COR-L47 (cell line): ENCODE measurements at places on chromosomes 5 and 9.
A peak's percentile ranks its signal among the peaks of the same experiment; 100 is the strongest.

DNA sequence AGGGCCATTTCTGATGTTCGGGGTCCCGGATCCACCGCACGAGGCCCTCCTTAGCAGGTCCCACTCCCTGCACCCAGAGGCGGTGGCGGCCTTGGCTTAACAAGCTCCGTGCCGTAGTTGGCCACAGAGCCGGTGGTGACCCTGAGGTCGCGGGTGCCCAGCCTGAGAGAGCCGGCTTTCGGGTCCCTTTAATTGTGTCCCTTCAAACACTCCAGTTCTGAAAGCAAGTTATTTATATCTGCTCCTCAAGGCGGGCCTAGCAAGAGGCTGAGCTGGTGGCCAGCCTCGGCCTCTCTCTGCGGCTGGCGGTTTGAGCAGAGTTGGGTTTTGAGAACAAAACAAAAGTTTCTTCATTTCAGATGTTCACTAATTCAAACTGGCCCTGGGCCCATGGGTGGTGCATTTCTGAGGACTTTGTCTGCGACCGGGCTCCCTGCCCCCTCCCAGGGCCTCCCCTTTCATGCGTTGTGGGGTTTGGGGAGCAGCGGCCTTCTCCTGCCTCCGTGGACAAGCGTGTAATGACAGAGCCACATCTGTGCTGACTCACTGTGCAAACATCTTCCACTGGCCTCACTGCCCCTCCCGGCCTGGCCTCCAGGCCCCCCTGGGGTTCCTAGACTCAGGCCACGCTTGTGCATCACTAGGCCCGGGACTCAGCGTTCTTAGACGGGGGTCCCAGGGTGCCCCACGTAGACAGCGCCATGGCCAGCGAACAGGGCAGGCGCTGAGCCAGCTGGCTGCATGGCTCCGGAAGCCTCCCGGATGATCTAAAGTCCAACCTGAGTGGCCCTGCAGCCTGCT, 49.4 kb upstream of the COL5A1 start:
- DNase-seq = no peak

GRCh38 chr5:145903867-145904266, 31.1 kb upstream of the GRXCR2 start:
- no peak for DNase-seq

GRCh38 chr5:2265341-2265740, 382.6 kb upstream of the IRX4 start:
- no peak for DNase-seq

- DNase-seq = no peak
Measured at GRCh38 chr5:87136096-87136495, 131.6 kb upstream of the RASA1 start.

- no peak for DNase-seq
Measured at GRCh38 chr5:133368916-133369783, 243.2 kb downstream of the FSTL4 start.

DNA sequence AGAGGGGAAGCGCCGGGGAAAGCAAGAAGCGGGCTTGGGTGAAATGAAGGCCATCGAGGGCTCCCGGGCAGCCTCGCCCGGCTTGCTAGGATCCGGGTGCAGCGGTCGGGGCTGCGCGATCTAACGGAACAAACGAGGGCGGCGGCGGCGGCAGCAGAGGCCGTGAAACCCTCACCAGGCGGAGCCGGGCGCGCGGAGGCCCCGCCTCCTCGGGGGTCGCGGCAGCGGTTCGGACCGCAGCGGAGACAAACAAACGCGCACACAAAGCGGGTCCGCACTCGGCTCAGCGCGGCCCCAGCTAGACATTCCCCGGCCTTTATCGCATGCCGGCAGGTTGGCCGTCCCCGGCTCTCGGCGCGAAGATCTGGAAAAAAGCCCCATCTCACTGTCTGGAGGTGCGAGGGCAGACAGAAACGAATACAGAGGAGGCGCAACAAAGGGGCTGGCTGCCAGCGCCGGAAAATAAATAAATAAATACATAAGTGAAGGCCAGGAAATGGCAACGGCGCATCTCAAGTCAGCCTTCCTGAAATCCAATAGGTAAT, 10.5 kb upstream of the TRIM36 start:
- peak; percentile 9 for DNase-seq

GRCh38 chr5:111737716-111738115, 19.3 kb downstream of the NREP start:
- no peak for DNase-seq

- no peak for DNase-seq
Measured at GRCh38 chr9:93264338-93265125, 80.6 kb downstream of the WNK2 start.

DNA sequence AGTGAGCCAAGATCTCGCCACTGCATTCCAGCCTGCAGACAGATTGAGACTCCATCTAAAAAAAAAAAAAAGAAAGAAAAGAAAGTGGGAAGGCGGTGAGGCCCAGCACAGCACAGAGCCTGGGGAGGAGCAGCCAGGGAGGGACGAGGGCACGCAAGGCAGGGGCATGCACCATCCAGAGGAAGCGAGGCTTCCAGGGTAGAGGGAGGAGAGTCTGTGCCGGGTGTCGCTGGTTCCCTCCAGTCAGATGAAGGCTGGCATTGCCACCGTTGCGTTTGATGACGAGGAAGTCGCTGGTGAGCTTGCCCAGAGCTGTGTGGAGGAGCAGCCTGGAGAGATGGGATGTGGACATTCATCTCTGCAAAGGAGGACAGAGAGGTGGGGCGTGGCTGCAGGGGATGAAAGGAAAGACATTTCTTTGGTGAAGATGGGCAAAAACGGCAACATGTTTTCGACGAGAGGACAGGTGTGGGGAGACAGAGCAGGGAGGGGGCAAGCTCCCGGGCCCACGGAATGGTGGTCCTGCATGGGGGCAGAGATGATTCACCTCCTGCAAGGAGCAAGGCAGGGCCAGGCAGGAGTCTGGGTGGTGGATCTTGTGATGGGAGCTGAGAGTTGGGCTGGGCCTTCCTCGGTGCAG, 18.6 kb upstream of the OLFM1 start:
- DNase-seq = no peak

GRCh38 chr9:22512495-22512894, 65.9 kb downstream of the DMRTA1 start:
- no peak for DNase-seq

DNA sequence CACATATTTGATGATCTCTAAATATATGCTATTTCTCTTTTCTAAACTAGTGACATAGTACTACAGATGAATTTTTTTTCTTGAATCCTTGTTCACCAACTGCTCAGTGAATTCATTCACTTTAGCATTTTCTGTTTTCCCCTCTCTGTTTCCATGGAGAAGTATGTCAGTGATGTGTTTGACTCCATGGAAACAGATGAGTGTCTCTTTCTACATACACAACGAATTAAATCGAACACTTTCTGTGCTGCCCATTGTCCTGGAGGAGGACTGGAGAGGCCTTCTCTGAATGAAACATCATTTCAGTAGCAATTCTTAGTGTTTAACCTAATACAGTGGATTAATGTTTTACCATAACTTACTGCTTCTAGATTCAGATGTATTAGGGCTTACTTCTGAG, 9.5 kb downstream of the INVS start:
- no peak for DNase-seq

- DNase-seq = no peak
Measured at GRCh38 chr5:145903113-145903512, 30.3 kb upstream of the GRXCR2 start.

DNA sequence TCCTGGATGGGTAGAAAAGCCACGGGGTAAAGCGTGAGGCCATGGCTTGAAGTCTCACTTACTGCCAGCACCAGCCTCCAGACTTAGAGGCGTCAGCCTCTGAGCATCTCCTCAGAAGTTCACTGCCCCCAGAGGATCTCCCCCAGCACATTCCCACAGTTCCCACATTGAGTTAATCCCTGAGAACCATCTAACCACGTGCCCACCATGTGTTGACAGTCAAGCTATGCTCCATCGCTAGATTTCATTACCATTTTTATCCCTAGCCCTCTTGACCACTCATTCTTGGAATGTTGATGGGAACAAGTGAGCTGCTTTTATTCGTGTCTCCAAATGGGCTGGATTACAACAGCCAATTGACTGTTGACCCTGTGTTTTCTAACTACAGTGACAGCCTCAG, 283.3 kb upstream of the IRX1 start:
- no peak for DNase-seq

GRCh38 chr9:131275332-131276093, 797 bp downstream of the FAM78A start:
- DNase-seq = no peak

DNA sequence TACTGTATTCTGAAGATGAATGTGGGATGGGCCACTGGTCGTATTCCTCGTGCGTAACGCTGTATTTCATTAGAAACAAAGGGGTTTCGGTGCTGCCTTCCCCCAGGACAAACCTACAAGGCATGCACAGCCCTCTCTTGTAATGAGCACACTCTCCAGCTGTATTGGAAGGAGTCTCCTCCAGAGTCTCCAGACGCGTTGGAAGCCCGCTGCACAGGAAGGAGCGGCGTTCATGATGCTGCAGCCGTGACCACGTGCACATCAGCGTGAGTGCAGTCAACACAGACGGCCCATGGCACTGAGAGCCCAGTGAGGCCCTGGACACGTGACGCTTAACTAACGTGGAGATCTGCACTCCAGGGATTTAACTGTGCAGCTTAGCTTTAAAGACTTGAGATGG, 209.0 kb upstream of the IRX1 start:
- no peak for DNase-seq

DNA sequence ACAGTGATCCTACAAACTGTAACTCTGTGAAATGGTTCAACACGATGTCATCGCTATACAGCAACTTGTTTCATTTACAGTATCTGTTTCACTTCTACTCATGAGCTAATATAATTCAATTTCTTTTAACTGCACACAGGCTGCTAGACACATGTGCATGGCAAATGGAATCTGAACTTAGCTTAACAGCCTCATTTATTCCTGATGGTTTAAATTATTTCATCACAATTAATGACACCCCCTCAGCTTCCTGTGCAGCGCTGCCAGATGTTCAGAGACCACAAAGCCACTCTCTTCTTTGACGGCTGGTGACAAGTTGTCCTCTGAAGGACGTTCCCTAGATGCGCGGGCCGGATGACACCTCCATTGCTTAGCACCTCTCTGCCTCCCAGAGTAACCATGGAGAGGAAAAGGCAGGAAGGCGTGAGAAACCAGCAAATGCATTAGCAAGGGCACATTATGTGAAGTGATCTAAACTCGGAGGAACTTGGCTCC, 191.1 kb downstream of the BNC2 start:
- DNase-seq = no peak

- DNase-seq = no peak
Measured at GRCh38 chr9:122656378-122656777, 1.0 kb downstream of the OR1B1 start.

DNA sequence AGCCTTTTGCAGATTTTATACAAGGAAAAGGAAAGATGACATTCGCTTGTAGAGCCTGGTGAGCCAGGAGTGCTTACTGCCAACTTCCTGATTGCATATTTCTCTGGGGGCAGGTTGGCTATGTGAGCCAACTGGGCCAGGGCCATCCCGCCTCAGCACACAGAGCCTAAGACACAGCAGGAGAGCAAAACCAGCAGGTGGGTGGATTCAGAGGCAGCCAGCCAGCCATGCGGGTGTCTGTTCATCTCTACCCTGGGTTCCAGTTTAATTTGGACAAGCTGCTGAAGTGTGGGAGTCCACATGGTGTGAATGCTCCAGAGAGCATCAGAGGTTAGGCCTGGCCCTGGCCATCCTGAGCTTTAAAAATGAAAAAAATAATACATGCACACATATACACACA, 291.4 kb downstream of the ARHGEF28 start:
- DNase-seq = peak; percentile 82

GRCh38 chr5:154766558-154767281, 11.5 kb downstream of the LARP1 start:
- no peak for DNase-seq

- no peak for DNase-seq
Measured at GRCh38 chr5:58022055-58022454, 437.8 kb downstream of the PLK2 start.

- no peak for DNase-seq
Measured at GRCh38 chr5:142059304-142059940, 46.6 kb upstream of the GNPDA1 start.

DNA sequence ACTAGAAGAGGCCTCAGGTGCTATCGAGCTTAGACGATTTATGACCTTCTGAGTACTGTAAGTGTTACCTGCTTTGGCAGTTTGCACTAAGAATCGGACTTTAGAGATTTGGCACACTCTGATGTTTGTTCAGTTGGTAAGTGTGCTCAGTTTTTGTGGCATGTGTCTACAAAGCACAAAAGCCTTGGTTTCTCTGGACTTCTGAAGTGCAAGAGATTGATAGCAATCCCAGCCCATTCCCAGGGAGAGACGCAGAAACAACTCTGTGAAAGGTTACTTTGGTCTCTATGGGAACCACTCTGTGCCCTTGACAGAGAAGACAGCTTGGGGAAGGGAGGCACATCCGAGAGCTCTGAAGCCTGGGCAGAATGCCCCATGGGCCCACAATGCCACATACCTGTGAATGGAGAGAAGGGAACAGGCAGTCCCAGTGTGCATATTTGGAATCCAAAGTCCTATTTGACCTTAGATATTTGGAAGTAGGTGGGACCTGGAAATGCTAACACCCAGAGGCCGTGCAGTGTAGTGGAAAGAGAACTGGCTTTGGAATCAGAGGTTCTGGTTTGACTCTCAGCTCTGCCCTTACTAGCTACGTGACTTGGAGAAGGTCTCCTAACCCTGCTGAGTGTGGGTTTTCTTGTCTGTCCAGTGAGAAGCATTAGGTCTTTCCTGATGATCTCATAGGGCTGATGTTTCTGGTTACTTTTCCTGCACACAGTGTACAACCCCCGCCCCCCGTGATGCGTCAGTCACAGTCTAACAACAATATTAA, 194.3 kb upstream of the VLDLR start:
- DNase-seq = no peak

- DNase-seq = no peak
Measured at GRCh38 chr5:52987711-52988331, 1.3 kb upstream of the ITGA2 start.

DNA sequence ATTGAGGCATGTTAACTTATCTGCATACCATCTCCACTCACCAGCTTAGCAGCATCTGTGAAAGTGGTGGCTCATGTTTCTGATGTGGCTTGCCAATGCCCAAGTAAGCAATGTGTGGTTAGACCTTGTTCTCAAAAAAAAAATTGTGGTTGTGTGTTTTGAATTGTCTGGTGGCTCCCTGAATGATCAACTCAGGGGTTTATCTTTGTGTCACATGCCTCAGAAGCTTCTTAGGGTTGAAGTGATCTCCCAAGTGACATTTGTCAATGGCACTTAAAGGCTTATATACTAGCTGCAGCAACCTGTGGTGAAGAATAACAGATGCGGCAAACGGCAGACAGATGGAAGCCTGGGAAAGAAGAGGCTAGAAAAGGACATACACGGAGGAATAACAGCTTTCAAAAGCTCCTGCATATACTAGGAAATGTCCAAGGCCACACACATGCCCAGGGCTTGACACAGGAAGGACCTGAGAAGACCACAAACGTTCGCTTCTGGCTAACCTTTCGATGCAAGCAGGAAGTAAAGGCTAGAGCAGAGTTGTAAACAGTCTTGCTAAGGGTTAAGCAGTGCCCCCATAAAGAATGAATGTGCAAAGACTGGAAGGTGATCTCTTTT, 42.2 kb upstream of the FSD1L start:
- DNase-seq = no peak

GRCh38 chr9:35649431-35650340, 1.0 kb downstream of the SIT1 start:
- DNase-seq = no peak
